ENCODE measurements at places on chromosomes 3 and 15.

- no peak for DNase-seq
Measured at GRCh38 chr15:70617911-70618287, 145.5 kb downstream of the UACA start.

DNA sequence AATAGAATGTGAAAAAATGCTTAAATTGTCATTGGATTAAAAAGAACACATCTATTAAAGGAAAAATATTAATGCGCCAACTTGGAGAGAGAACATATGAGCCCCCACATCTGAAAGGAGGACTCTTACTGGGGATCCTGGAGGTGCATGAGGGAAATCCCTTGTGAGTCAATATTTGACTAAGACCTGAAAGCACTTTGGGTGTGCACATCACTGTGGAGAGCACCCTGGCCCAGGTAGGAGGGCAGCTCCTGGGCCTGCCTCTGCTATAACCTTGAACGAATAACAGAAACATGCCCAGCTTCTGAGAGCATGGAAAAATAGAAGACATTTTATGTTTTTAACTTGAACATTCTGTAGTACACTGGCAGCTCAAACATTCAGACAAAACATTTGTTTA lies 199.8 kb downstream of the GAP43 start:
- DNase-seq, result no peak

DNA sequence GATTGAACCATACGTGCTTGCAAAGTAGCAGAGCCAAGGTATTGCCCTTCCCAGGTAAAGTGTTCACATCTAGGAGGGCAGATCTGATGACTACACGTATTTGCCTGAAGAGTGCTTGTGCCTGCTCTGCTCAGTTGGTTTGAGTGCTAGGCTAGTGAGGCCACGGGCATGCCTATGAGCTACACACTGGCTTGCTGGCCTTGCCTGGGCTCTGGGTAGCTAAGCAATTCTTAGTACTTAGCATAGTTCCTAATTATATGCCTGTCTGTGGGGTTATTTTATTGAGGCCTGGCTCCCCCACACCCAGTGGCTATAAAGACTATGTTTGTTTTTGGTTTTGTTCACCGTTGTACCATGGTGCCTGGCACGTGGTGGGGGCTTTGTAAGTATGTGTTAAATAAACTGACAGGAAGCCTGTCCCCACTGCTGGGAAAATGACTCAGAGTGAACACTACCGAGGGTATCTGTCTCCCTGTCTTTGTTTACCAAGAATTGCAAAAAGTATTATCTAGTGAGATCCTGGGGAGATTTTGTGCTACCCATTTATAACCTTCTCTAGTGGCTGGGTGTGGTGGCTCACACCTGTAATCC lies 72.1 kb upstream of the ETV5 start:
- DNase-seq, result no peak

DNA sequence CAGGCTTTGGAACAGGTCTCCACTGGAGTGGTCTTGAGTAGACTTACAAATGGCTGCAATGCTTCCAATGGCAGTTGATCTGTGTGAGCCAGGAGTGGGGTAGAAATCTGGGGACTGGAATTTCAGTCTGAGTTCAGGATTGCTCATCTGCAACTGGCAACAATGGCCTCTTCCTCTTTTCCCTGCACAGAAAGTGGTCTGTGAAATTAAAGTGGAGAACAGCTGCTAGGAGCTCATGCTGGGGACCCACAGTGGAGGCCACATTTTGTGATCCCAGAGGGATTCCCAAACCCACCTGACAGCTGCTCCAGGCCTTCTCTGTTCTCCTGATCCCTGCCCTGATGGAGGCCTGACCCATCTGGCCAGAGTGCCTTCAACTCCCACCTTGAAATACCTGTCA lies 49.6 kb downstream of the CEMIP start:
- no peak for DNase-seq

DNA sequence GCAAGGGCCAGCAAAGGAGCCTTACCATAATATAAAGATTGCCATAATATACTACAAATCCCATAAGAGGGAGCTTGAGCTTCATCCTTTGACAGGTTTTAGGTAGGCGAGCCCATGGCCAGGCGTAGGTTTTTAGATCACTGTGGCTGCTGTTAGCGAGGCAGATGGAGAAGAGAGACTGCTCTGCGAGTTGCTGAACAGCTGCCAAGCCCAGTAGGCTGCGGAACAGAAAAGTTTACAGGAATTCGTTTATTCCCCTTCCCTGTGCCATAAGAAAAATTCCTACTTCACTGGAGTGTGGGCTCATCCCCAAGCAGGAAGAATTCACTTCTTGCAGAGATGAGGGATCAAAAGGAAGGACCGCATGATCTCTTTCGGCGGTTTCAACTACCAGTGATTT lies 30.5 kb downstream of the TMED3 start:
- DNase-seq, result no peak

- no peak for DNase-seq
Measured at GRCh38 chr3:196496183-196496582, 7.4 kb downstream of the RNF168 start.

DNA sequence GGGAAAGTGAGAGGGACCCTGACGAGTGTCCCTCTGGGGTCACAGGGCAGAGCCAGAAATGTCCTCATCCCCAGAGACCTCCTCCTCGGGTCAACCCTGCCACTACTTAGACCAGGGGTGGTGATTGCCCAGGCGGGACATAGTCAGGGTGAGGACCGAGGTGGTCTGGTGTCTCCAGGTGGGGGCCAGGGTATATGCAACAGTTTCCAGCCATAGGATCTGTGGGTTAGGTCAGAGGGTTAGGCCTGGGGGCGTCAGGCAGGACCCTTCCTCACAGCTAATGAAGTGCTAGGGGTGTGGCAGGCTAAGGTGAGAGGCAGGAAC lies 22.3 kb upstream of the FBLN2 start:
- no peak for DNase-seq

- no peak for DNase-seq
Measured at GRCh38 chr15:33737687-33738601, 230.4 kb upstream of the CHRM5 start.

GRCh38 chr15:66873856-66874255 lies 171.8 kb downstream of the SMAD6 start:
- no peak for DNase-seq

All from retinal pigment epithelial cell (primary cell).